ENCODE measurements at places on chromosomes 7 and 10.

GRCh38 chr7:121105262-121105661 lies 116.8 kb downstream of the CPED1 start:
- no peak for DNase-seq

GRCh38 chr10:89695307-89695706 lies 6.1 kb upstream of the KIF20B start:
- DNase-seq = no peak

DNA sequence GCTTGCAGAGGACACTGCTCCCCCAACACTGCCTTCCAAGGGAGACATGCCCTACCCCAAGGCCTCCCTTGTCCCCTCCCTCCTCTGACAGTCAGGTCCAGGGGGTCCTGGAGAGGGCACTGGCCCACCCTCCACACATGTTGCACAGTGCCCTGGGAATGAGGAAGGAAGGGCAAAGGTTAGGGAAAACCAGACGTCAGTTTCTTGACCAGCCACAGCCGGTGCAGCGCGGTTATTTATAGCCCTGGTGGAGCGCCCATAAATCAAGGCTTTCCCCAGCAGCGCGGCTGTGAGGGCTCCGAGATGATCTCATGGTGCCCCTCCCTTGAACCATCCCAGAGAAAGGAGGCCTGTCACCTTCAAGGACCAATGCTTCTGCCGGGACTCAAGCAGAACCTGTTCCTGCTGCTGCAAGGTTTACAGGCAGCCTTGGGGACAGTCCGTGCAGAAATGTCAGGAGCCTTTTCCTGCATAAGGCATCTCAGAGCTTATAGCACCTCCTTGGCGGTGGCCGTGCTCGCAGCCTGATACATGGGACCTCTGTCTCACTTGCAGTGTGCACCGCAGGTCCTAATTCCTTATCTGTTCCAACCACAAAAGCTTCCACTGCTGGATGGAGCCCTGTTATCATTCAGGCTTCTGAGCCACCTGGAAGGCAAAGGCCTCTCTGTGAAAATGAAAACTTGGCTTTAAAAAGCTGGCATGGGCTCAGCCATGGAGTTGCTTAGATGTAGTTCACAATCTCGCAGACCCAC lies 127.3 kb downstream of the LHPP start:
- DNase-seq = no peak

GRCh38 chr10:56874950-56875349 lies 513.9 kb upstream of the ZWINT start:
- no peak for DNase-seq

DNA sequence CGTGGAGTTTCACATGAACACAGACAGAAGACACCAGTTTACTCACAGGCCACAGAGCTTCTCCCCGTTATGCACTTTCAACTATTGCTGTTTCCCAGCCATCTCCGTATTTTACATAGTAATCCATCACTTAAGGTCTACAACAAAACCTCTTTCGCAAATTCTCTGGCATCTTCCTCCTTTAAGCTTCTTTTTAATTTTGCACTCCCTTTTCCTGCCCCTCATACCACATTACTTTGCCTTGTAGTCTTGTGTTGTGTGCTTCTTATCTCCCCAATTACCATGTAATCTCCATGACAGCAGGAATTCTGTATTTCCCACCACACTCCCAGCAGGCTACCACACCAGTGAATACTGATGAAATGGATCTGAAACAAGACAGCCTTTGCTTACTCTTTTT lies 87.3 kb downstream of the ODAD2 start:
- DNase-seq = no peak

DNA sequence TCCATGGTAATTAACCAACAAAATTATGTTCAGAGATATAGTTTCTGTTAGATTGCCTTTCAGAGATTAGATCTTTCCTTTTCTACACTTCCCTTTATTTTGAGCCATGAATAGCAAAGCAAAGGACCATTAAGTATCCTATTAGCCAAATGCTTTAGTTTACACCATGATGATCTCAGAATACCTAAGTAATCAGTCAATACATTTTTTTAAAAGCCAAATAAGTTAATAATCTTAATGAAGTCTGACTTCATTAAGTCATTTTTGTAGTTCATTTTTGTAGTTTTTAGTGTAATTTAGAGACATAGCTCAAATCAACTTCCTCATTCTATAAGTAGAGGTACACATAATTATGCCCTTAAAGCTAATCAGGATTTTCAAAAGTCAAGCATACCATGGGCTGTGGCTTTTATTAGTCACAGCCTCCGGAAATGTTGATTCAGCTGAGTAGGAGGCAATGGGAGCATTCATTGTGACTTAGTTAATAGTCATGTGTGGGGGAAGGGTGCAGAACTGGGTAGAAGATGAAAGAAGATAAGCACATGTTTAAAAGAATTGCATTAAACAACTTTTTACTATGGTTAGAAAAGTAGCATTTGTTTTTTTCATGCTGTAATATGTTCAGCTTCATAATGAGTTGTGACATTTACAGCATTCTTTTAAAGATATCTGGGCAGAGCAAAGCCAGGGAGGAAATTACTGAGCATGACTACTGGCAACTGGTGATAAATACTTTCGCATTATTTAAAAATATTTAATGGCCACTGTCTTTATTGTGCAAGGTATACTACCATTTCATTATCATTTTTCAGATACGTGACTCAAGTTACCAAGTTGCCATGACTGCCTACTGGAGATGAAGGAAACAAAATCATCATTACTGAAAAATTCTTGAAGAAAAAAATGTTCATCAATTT lies 57.3 kb upstream of the CCDC71L start:
- peak; percentile 97 for DNase-seq

Measured in amniotic stem cell (primary cell).